ENCODE measurements at places on chromosomes 11 and 22.

DNA sequence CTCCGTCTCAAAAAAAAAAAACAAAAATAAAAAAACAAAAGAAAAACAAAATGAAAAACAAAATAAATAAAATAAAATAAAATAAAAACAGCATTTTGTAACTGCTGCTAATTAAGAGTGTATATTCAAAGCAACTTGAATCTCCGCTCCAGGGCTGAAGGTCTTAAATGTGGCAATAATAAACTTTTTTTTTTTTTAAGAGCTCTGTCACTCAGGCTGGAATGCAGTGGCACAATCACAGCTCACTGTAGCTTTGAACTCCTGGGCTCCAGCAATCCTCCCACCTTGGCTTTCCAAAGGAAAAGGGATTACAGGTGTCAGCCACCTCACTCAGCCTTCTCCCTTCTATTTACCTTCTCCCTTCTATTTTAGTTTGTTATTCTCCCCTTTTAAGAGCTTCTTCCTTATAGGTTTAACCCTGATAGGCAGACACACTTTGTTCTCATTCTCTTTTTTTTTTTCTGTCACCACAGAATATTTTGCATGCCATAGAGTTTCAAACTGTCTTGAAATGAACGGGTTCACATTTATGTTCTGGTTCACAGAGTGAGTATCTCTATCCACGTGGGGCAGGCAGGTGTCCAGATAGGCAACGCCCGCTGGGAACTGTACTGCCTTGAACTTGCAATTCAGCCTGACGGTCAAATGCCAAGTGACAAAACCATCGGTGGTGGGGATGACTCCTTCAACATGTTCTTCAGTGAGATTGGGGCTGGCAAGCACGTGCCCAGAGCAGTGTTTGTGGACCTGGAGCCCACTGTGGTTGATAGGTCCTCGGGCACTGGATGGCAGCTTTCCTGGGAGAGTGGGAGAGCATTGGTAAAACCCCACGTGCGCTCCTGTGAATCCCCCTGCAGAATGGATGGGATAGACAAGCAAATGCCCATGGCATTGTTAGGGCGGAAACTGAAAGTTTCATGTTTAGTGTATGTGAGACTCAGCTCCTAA, 19.4 kb downstream of the LRRC74B start:
- DNase-seq, result no peak

DNA sequence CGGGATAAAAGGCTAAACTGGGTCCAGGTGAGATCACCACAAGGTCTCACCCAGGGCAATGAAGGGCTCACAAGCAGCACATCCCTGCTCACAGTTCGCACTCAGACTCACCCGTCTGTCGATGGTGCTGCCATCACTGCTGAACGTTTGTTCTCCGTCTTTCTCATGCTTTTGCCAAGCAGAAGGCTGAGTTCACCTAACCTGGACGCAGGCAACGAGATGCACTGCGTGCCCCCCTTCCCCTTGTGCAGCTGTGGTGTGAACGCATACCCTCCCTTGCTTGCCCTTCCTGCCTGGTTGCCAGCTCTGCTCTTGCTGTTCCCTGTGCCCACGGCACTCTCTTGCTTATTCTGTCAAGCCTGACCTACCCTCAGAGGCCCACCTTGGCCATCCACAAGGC, 18.0 kb downstream of the KCTD21 start:
- DNase-seq, result no peak

- DNase-seq, result no peak
These were observed 4.5 kb downstream of the FXYD2 start for GRCh38 chr11:117820071-117820470.

- no peak for DNase-seq
These were observed 18.9 kb upstream of the WNT11 start for GRCh38 chr11:76225122-76225611.

- no peak for DNase-seq
These were observed 1.8 kb upstream of the RAB3IL1 start for GRCh38 chr11:61918938-61919704.

DNA sequence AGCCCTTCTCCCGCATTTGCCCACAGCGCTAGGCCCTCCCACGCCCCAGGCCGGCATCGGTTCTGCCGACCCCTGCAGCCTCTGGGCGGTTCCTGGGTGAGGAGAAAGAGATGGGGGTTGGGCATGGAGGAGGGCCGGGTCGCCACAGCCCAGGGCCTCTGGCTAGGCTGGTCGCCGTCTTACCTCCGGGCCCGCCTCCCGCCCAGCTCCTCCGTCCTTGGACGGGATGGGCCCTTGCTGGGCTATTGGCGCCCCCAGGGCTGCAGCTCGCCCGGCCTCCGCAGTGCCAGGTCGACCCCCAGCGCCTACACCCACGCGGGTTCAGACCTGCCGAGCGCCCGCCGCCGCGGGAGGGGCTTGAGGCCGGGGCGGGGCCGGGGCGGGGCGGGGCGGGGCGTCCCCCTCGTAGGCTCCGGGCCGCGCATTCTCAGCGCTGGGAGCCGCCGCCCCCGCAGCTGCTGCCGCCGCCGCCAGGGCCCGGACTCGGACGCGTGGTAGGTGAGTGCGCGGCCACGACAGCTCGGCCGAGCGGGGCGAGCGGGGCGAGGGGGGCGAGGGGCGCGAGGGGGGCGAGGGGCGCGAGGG, at the start of gene CD151:
TSS of gene CD151 (plus strand) at position 424 of the 585 bp plus-strand sequence. CDS start 3,118 bp downstream, outside the sequence.
- DNase-seq, result no peak

DNA sequence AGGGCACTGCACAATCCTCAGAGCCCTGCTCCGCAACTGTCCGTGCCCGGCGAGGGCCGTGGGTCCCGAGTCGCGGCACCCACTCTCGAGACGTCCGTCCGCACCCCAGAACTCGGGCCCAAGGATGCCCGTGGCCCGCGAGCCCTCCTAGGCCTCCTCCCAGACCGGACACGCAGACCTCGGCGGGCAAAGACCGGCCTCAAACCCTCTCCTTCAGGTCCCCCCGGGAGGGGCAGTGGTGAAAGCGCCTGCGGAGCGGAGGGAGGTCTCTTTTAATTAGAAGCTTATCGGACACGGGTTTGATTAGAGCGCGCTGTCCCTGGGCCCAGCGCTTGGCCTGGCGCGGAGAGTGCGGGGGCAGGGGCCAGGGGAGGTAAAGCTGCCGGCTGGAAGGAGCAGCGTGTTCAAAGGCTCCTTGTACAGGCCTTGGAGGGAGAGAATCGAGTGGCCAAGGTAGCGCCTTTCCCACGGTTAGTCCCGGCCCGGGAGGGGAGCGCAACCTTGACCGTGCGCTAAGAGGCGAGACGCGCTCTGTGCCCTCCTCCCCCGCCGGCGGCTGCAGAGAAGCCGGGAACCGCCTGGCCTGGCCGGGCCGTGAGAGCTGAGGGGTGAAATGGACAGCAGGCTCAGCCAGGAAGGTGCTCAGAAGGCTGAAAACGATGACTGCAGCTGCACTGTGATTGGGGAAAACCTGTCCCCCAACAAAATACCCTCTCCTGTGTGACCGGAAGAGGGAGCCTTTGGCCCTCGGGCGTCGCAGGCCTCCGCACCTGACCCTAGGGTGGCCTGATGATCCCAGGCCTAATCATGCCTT, 4.6 kb downstream of the WT1 start:
- no peak for DNase-seq

DNA sequence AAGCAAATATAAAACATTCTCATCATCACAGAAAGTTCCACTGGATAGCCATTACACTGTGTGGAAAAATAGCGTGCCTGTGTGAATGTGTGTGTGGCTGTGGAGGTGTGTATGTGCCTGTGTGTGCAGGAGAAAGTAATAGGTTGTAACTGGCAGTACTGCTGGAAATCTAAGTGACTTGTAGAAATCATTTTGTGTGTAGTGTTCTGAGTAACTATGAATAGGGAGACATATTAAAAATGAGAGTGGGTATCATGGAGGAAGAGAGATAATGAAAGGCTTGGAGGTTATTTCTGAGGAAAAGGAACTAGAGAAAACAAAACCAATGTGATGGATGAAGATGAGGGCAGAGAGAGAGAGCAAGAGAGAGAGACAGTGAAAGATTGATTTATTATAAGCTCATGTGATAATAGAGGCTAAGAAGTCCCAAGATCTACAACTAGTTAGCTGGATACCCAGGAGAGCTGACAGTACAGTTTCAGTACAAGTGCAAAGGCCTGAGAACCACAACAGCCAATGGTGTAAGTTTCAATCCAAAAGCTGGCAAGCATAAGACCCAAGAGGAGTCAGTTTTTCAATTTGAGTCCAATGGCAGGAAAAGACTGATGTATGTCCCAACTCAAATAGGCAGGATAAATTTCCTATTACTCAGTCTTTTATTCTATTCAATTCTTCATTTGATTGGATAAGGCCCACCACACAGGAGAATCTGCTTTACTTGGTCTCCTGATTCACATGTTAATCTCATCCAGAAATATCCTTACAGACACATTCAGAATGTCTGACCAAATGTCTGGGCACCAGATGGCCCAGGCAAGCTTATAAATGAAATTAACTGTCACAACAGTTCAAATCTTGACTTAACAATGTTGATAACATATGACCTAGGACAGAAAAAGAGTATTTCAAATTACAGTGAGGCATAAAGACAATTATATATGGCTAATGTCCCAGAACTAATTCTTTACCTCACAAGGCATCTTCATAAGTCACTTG, 14.9 kb downstream of the KBTBD3 start:
- no peak for DNase-seq

- DNase-seq, result no peak
These were observed 11.8 kb upstream of the APLNR start for GRCh38 chr11:57248780-57249383.

- DNase-seq, result no peak
These were observed 518.4 kb downstream of the SOX6 start for GRCh38 chr11:15837901-15838489.

GRCh38 chr11:111001081-111001430, 244.5 kb upstream of the POU2AF2 start:
- DNase-seq, result no peak

DNA sequence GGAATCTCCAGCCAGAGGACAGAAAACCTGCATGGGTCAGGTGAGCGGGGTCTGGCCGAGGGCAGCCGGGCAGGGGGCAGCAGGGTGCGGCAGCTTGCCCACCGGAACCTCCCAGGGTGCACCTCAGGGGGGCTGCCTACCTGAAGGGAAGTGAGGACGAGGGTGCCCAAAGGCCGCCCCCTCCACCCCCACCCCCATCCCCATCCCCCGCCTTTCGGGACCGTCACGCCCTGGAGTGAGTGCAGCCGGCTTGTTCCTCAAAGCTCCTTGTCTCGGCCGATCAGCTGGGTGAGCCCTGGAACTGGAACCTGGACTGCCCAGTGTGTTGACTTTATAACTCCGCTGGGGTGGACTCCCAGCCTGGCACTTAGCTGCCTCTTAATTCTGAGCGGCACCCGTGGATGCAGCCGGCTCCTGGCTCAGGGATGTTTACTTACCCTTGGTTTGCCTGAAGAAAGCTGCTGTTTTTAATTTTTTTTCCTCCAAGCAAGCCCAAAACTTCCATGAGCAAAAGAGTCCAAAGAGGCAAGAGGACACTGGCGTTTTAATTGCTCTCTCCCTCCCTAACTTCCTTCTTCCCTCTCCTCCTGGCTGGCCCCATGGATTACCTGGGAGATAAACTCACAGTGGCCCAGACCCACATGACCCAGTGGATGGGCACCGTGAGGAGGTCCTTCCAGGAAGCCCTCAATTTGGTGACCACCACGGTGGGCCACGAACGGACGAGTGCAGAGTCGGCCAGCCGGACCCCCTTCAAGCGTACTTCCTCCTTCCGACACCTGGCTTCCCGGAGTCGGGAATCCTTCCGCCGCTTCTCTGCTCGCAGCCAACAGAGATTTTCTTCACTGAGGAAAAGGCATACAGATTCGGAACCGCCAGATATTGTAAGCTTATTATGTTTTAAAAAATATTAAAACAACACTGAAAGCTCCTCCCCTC, 87.8 kb upstream of the CRYBB3 start:
- no peak for DNase-seq

DNA sequence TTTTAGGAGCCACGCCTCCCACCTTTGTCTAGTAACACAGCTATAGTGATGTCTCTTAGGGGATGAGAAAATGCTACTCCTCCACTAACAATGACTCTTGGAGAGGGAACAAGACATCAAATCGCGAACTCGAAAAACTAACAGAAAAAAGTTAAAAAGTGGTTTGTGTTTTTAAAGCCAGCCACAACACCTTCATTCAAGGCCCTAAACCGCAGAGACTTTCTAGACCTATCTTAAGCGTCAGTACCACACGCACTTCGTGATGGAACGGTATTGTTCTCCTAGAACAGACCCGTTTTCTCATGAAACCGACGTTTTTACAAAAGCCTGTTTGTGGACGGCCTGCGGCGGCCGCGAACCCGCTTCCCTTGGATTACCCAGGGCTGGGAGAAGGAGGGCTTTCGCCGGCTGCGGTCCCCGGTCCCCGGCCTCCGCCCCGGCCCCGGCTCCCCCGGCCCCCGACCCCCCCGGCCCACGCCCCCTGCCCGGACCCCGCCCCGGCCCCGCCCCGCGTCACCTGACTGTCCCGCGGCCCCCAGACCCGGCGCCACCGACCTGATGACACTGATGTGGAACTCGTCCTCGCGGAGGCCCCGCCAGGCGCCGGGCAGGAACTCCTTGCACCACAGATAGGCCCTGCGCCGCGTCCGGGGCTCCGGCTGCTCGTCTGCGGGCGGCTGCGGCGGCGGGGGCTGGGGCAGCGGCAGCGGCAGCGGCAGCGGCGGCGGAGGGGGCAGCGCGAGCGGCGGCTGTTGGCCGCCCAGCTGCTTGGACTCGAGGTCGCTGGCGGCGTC, 718 bp downstream of the CHKA start:
- no peak for DNase-seq

DNA sequence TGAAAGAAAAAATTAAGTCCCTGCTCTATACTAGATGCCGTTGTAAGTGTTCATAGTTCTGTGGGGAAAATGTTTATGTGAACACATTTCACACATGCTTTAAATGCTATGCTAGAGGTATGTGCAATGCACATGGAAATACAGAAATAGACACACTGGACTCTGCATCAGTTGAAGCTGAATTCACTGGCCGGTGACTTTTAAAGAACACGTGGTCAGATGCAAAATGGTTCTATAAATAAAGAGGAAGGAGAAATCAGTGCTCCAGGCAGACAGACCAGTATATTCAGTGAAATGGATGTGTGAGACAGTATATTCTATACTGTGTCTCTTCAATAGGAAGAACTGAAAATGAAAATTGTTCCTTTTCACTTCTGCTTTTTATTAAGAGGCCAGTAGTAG, 29.9 kb downstream of the TRPC6 start:
- no peak for DNase-seq

GRCh38 chr11:109914038-109914437, 179.2 kb upstream of the ZC3H12C start:
- DNase-seq, result no peak

DNA sequence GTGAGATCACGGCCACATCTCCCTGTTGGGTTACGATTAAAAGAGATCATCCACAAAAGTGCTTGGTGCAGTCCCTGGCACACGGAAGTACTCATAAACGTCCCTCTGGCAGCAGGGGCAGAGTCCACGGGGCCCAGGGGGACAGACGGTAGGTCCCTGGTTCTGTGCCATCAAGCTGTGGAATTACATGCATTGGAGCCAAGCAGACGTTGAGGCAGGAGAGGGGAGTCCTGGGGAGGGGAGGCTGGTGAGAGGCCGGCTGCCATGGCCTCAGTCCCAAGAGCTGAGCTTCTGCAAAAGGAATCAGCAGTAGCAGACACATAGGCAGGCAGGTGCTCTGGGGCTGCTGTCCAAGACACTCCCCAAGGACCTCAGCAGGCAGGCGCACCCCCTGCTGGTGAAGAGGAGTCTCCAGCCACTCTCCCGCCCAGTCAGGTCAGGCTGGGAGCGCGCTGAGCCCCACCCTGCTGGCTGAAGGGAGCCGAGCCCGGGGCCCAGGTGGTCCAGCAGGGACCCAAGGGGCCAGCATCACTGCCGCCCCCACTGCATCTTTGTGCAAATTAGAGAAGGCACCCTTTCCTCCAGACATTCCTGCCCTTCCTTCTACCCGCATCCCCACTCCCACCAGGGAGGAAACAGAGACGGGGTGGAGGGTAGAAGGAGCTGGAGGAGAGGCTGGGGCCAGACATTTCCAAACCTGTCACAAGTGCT, 7.6 kb upstream of the KCTD17 start:
- no peak for DNase-seq

- no peak for DNase-seq
These were observed 47.9 kb upstream of the RAB1B start for GRCh38 chr11:66220566-66220935.
